ENCODE measurements at places on chromosomes 11 and 22.

GRCh38 chr11:196786-197731, 4.2 kb downstream of the SCGB1C1 start:
- DNase-seq: no peak

GRCh38 chr22:47083379-47083986, 321.0 kb downstream of the TBC1D22A start:
- DNase-seq: no peak

GRCh38 chr11:64893194-64894069, 15.0 kb upstream of the EHD1 start:
- no peak for DNase-seq

DNA sequence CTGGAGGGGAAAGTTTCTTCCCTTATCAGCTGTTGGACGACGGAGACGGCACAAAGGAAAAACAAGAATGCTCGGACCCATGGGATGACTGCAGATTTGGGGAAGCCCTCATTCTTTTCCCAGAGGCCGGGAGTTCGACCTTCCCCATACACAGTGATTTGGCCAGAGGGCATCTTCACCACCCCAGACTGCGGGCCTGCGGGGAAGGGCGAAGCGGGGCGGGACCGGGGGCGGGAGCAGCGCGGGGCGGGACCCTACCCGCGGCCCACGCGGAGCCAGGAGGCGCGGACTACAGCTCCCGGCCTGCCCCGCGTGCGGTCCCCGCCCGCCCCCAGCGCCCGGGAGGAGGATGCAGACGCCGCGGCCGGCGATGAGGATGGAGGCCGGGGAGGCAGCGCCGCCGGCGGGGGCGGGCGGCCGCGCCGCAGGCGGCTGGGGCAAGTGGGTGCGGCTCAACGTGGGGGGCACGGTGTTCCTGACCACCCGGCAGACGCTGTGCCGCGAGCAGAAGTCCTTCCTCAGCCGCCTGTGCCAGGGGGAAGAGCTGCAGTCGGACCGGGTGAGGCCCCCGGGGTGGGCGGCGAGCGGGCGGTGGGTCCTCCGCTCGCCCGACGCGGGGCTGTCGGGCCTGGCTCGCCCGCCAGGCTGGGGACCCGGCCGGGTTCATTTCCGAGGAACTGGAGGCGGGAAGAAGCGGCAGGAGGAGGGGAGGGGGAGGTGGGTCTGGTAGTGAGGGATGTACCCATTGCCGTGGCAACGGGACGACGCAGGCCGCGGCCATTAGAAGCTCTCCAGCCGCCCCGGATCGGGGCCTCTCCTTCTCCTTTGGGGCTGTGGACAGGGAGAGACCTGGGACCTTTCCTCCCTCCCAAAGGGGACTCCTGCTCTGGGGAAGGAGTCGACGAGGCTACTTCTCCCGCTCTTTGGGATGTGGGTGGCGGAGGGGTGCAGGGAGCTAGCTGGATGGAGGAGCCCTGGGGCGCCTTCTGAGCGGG, at the start of gene KCTD17:
TSS of gene KCTD17 (plus strand) at position 352 of the 995 bp plus-strand sequence. CDS start at position 371, 19 bp downstream.
- DNase-seq: peak; percentile 32

DNA sequence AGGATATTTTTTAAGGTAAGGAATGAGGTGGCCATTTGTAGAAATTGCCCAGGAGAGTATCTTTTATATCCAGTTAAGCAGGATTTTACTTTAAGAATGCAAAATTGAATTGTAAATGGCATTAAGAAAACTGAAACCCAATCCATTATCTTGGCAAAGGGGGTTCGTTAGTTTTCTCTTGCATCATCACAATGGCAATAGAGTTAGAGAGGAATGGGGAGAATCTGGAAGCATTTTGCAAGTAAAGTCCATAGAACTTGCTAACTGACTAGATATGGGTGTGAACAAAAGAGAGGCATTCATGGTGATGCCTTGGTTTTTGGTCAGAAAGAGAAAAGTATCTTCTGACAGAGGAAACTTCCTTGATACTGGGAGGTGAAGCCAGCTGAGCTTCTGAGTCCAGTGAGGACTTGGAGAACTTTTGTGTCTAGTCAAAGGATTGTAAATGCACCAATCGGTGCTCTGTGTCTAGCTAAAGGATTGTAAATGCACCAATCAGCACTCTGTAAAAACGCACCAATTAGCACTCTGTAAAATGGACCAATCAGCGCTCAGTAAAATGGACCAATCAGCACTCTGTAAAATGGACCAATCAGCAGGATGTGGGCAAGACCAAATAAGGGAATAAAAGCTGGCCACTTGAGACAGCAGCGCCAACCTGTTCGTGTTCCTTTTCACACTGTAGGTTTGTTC, 3.6 kb upstream of the CCDC117 start:
- DNase-seq: no peak

DNA sequence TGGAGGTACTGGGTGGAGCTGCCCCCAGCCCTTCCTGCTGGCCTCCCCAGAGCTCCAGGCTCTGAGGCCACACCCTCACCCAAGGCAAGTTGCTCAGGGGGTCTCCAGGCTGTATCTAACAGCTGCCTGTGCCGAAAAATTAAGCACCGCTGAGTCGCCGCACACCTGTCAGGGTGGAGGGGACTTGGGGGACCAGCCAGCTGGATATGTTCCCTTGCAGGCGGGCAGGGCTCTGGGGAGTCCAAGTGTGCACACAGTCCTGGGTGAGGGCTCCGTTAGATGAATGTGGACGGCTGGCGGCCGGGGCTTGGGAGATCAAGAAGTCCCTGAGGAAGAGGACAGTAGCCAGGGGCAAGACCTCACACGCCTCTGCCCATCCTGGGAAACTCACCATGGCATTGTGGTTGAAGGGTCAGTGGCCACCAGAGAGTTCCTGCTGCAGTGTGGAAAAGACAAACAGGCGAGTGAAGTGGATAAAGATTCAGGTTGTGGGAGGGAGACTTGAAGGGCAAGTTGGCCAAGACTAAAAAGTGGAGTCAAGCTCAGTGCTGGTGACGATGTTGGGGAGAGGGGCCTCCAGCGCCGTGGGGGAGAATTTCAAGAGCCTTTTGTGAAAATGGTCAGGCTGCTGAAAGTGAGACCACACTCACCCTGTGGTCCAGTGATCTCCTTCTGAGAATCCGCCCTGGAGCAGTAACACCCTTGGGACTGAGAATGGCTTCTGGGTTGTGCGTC, 69.6 kb downstream of the CDKN1C start:
- no peak for DNase-seq

- no peak for DNase-seq
These were observed 2.0 kb downstream of the ZNHIT2 start for GRCh38 chr11:65115361-65116082.

- DNase-seq: no peak
These were observed 25.7 kb downstream of the DGCR2 start for GRCh38 chr22:19096555-19096954.

- no peak for DNase-seq
These were observed 507.1 kb upstream of the CCDC90B start for GRCh38 chr11:83793310-83793709.

DNA sequence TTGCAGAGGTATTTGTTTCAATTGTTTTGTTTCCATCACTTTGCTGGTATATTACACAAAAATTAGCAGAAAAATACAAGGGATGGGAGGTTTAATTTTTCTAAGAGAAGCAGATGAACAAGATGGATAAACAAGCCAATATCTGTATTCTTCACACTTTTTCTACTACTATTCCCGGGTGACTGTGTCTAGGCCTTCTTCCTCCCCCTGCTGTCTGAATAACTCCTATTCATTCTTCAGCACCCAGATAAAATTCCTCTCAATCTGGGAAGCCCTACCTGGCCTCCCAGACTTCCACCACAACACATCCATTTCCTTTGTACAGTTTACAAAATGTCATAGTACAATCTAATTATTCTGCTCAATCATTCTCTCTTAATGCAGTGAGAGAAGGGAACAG, 666.6 kb upstream of the TENM4 start:
- DNase-seq: no peak

GRCh38 chr11:35029979-35030682, 108.8 kb upstream of the CD44 start:
- peak; percentile 43 for DNase-seq

DNA sequence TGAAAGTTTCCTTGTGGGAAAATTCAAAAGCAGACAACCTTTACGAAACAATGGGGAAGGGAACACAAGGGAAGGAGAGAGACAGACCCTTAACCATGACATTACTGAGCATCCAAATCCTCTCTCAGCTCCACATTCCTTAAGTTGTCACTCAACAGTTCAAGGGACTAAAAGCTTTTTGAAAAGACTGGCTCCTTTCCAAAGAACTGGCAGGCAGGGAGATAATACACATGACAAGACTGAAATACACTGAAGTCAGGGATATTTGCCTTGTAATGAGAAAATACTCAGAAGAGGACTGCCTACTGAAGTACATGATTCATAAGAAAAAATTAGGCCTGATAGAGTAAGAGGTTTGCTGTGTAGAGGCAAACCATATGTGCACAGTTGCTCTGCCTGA, 69.1 kb downstream of the SMCO4 start:
- no peak for DNase-seq

DNA sequence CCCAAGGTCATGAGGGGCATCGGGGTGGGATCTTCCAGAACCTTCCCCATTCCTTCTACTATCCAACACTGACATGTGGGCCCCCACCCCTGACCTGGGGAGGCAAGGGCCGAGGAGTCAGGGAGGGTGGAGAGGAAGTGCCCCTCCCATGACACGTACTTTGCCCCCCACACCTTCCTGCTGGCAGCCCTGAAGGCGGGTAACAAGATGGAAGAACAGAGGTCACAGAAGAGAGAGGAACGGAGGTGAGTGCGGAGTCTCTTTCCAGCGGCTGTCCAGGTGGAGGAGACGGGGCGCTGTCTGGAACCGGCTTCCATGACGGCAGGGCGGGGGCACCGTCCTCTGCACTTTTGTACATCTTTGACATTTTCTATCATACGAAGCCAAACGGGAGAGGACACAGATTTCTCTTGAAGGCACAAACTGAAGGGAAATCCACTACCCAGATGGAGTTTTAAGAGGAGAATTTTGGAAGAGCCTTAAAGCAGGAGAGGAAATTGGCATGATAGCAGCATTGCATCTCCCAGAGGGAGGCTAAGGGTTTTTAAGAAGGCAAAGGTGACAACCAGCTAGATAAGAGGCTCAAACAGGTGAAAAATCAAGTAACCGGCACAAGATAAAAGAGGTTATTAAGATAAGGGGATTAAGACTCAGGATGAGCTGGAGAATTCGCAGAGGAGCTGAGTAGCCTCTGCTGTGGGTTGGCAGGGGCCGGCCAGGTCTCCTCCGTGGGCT, 16.7 kb downstream of the OSBPL5 start:
- DNase-seq: no peak

- no peak for DNase-seq
These were observed 84.7 kb downstream of the BTBD10 start for GRCh38 chr11:13378316-13378715.

GRCh38 chr11:13012056-13012661, 3.0 kb downstream of the RASSF10 start:
- DNase-seq: no peak

DNA sequence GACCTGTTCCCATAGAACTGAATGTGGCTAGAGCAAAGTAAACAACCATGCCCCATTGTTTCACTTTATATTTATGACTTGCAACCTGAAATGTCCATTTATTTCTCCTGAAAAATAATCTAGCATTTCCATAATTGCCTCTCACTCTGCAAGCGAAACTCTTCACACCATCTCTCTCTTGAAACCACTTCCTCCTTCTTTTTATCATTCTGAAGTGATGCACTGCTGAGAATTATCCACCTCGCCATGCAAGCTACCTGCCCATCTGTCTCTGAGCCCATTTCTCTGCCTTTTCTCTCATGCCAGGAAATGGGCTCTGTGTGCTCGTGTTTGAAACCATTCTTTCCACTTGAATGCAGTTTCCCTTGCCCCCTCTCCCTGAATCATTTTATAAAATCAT, 13.5 kb downstream of the MRGPRX3 start:
- DNase-seq: no peak

DNA sequence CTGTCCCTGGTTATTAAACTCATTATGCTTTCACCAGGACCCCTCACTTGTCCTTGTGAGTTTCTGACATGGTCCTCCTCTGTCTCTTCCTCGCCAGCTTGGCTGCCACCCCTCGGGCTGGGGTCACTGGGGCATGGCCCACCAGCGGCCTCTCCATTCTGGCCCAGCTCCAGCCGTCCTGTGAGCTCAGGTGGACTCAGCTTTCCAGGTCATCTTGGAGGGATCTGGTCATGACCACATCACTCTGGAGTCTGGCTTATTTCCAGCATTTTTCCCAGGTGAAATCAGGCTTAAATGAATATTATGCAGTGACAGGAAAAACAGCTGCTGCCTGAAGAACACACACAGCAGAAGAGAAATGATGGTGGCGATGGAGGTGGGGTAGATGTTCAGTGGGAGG, 224.5 kb downstream of the ADAMTS15 start:
- DNase-seq: no peak

DNA sequence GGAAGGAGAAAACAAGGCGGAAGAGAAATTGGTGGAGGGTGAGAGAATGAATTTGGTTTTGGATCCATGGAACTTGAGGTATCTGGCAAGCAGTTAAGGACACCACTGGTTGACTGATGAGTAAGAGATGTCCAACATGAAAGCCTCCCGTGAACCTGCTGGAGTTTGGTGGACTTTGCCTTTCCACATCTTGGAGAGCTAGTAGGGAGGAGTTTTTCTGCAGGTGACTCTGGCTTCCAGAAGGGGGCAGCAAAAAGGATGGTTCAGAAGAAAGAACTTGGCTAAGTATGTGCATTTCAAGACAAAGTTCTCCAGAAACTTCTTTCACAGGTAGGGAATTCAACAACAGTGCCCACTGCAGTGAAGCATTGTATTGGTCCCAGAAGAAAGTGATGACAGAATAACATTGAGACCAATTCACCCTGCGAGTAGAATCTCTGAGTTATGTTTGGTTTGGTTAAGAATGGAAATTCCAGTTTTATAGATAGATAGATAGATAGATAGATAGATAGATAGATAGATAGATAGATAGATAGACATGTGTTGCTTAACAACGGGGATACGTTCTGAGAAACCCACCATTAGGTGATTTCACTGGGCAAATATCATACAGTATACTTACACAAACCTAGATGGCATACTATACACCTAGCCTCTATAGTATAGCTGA, 28.5 kb downstream of the DCDC1 start:
- peak; percentile 61 for DNase-seq

DNA sequence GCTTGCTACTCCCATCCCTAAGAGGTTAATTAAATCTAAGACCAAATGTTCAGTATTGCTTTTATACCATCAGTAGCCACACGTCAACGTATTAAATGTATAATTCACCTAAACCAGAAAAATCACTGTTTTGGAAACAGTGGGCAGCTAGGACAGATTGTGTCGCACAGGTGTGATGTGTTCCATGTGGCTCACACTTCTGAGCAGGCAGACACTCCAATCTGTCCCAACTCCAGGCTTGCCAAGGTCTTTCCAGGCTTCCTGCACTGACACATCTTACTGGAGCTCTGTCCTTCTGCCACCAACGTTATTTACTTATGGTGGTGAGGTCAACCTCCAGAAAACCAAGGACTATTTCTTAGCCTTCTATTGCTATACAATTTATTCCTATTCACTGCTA, 11.4 kb downstream of the SIAE start:
- DNase-seq: no peak

- DNase-seq: peak; percentile 21
These were observed 2.4 kb upstream of the SYT8 start for GRCh38 chr11:1832211-1832919.

- DNase-seq: no peak
These were observed 44.8 kb downstream of the SHANK2 start for GRCh38 chr11:71207563-71207962.

GRCh38 chr11:69358398-69359020, 64.6 kb downstream of the MYEOV start:
- no peak for DNase-seq

Data from Kasumi-1 (cell line).